ENCODE measurements at places on chromosomes 4 and X.

DNA sequence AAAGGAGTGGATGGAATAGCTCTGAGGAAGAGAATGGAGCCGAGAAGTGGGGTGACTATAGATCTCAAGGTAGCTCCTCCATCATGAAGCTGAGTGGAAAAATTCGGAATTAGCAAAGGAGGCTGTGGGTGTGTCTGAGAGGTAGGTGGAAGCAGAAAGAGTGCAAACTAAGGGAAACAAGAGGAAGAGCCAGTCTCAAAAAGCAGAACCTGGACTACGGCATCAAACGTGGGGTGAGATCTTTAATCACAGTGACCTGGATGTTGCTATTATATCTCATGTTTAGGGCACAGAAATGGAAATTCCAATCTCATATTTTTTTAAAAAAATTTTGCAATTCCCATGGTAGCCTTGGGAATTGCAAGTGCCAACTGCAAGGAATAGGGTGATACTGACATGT, 162.5 kb upstream of the RASGEF1B start:
- no peak for DNase-seq

DNA sequence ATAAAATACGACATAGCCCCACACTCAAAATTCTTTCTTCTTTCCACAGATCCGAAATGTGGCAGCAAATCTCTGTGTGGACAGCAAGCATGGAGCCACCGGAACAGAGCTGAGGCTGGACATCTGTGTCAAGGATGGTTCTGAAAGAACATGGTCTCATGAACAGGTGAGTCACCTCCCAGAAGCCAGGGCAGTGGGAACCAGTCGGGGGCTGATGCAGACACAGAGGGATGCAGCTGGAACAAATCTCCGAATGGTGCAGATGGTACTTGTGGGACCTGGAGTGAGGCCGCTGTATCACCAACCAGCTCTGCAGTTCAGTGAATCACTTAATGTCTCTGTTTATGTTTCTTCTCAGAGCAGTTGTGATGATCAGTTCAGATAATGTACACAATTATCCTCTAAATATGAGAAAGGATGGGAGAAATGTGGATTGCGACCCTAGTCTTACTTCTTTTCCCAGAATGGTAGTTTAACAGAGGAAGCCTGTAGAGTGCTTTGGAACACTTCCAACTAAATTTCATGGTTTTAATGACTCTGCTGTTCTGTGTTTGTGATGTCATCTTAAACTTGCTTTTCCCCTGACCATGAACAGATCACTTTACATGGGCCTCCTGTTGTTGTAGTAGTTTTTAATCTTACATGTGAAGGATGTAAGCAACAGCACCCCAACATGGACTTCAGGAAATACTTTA, 159.3 kb upstream of the GALNT7 start:
- no peak for DNase-seq

- DNase-seq: no peak
These were observed 100.8 kb downstream of the DCK start for GRCh38 chr4:71094201-71094600.

DNA sequence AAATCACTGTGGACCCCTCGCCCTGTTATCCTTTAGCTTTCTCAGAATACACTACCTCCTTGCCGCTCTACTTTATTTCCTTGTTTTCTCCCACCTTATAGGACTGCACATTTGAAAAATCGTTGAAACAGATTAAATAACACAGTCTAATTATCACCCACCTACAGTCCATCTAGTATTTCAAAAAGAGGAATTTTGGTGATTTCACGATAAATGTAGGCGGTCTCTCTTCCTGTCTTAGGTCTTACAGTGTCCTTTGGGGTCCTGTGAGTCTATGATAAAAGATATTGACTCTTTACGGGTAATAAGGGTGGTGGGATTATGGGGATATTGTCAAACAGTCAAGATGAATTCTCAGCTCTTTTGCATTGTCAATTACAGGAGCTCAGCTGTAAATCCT, 2.4 kb upstream of the TBL1X start:
- DNase-seq: no peak

GRCh38 chr4:25978327-25978726, 64.3 kb downstream of the SMIM20 start:
- no peak for DNase-seq

DNA sequence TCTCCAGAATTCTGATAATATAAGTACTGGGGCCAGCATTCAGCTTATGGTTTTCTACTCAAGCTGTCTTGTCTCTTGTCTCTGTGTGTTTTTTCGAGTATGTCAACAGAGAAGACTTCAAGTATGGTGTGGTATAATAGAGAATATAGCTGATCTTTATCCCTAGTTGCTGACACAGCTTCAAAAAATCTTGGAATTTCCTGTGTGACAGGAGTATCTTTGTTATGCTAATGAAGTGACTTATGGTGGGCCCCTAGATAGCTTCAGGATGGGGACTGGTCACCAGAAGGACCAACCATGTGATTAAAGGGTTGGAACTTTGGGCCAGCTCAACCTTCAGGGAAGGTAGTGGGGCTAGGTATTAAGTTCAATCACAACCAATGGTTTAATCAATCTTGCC, 2.9 kb downstream of the GPRASP3 start:
- DNase-seq: no peak

GRCh38 chr4:107276052-107276451, 239.9 kb upstream of the DKK2 start:
- no peak for DNase-seq

- no peak for DNase-seq
These were observed 40.2 kb upstream of the NHSL2 start for GRCh38 chrX:71870208-71871098.

GRCh38 chrX:2608638-2609430, 82.3 kb upstream of the CD99 start:
- peak; percentile 74 for DNase-seq

GRCh38 chr4:47579235-47579634, 94.2 kb downstream of the ATP10D start:
- DNase-seq: no peak

GRCh38 chr4:72312032-72312650, 256.9 kb downstream of the ADAMTS3 start:
- no peak for DNase-seq
